ENCODE measurements at places on chromosomes 16 and 17. TPM values are rescaled to one million over a fixed set of nuclear protein-coding genes. Genes with fewer than 3 reads are reported as not detected.

- no peak for DNase-seq
Observed at GRCh38 chr17:14067347-14067746, 2.0 kb upstream of the COX10 start.

- no peak for DNase-seq
Observed at GRCh38 chr16:22971346-22971924, 157.5 kb downstream of the HS3ST2 start.

DNA sequence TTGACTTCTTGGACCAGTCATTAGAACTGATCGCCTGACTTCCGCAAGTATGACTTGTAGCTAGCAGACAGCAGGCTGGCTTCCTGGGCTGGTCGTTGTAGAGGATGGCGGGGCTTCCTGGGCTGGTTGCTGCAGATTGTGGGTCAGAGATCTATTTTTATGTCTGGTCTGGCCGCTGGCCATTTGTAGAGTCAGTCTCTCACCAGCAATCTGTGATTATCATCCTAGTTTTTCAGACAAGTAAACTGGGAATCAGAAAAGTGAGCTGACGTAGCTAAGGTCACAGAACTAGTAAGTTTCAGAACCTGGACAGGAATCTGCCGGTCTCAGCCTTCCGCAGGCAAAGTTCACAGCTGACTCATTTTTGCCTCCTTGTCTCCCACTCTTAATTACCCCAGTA lies 19.1 kb downstream of the GPR142 start:
- no peak for DNase-seq

DNA sequence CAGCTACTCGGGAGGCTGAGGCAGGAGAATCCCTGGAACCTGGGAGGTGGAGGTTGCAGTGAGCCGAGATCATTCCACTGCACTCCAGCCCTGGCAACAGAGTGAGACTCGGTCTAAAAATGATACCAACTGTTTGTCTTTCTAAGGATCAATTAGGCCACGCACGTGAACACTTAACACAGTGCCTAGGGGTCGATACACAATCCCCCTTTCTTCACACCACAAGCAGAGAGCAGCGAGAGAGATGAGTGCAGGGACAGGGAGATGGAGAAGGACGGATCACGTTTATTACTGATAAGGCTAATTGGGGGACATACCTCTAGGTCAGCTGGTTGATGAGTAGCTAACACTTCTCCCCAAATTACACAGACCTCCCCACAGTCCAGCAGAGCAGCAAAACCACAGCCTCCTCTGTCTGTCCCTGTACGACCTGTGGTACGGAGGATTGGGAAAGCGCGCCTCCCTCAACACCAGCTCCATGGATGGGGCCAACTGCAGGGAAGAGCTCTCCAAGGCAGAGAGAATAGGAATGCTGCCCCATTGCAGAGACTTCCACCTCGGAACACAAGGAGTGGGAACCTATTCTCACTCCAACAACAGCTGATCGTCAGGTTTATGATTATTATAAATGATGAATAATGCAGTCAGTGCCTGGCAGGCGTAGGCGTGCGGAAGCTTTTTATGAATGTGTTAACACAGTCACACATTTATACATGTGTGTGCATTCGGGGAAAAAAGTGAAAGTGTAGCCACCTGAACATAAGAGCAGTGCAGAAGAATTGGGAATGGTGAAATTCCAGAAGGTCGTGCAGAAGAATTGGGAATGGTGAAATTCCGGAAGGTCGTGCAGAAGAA lies 155.1 kb downstream of the C16orf95 start:
- DNase-seq, result no peak

DNA sequence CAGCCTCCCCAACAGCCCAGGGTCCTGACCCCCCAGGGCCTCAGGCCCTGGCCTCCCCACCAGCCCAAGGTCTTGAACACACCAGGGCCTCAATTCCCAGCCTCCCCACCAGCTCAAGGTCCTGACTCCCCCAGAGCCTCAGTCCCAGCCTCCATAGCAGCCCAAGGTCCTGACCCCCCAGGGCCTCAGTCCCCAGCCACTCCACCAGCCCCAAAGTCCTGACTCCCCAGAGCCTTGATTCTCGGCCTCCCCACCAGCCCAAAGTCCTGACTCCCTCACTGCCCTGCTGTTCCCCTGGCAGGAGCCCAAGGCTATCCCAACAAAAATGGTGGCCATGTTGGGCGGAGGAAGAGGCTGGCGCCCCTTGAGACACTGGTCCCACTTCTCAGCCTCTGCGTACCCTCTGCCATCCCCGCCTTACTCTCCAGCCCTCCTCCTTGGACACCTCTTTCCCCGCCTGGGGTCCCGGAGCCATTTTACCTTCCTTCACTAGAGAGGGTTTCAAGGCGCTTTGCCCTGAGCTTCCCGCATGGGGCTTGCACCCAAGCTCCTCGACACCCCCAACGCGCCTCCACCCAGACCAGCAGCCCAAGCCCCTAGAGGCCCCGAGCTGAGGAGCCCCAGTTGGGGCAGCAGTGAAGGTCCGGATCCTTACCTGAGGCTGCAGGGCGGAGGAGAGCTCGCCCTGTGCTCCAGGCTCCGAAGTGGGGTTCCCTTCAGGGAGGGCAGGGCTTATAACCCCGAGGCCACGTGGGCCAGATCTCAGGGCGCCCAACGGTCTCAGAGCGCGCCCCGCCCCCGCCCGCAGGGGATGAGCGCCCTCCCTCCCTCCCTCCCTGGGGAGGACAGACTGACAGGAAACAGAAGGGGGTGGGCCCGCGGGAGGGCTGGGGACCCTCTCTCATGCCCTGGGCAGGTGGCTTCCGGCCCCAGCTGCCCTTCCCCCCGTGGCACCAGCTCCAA lies 3.5 kb upstream of the TSPOAP1 start:
- no peak for DNase-seq

Gene TM4SF5
- 9.9 TPM for total RNA-seq
